ENCODE measurements at places on chromosomes 7 and 10.

- DNase-seq = no peak
Measured at GRCh38 chr10:128029731-128030369, 96.4 kb downstream of the MKI67 start.

DNA sequence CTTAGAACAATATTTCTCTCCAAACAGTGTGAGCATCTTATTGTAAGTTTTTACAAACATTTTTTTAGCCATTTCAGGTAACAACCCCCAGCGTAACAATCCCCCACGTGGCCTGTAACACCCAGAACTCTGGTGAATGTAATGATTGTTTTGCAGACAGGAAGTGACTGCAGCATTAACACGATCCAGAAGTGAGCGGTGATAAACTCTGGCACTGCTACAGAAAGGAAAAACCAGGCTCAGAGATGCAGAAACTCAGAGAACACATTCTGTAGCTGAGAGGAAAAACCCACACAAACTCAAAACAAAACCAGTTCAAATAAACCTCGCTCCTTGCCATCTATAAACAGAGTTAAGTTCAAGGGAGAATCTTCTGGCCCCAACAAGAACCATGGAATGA, 285.7 kb downstream of the FGFR2 start:
- no peak for DNase-seq

GRCh38 chr10:132294561-132295318, 13.0 kb downstream of the STK32C start:
- no peak for DNase-seq

GRCh38 chr10:87931836-87932230, 68.4 kb downstream of the PTEN start:
- no peak for DNase-seq

DNA sequence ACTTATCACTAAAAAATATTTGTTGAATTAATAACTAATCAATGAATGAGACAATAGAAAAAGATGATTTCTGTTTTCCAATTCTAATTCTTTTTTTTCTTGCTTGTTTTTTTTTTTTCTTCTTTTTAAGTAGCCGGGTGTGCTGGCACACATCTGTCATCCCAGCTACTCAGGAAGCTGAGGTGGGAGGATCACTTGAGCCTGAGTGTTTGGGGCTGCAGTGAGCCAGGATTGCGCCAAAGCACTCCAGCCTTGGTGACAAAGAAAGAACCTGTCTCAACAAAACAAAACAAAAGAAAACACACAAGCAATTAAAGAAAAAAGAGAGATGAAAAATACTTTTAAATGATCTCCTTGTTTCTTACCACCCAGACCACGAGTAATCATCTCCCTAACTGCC, 1109.3 kb downstream of the REEP3 start:
- DNase-seq = no peak

DNA sequence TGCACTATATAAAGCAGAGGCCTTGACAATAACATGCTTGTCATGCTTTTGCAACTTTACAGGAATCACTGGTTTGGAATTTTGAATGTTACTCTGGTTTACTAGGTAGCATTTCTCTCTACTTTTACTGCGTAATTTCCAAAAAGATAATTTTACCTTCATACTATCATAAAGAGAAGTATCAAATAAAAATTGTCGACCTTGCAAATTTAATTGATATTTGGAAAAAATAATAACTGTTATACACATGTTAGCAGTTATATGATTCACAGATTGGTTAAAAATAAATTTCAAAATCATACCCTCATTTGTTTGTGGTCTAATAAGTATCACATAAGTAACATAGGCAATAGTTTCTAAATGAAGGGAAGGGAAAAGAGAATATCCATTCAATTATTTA, 228.5 kb upstream of the CACNA2D1 start:
- DNase-seq = no peak

DNA sequence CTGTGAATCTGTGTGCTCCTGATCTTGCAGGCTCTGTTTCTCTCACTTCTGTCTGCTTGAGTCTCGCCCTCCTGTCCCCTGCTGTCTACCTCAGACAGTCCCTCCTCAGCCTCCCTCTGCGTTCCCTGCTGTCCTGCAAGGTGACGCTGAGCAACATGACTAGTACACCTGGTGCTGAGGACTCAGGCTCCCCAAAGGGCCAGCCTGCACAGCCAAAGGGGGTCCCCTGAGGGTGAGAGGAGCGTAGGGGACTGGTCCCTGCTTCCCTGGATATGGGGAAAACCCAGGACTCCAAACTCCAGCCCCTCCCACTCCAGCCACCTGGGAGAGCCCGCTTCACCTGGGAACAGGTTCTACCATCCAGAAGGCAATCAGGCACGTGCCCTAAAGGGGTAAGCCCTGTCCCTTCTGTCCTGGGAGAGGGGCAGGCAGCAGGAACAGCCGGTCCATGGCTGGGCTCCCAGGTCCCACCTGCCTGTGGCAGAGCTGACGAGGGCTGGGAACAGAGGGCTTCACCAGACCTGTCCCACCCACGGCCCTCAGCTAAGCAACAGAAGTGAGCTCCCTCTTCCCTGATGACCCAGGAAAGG, 156.5 kb downstream of the UBE2H start:
- DNase-seq = no peak

GRCh38 chr7:100167912-100168323, 499 bp downstream of the GAL3ST4 start:
- DNase-seq = no peak

GRCh38 chr7:94252971-94253370, 141.7 kb upstream of the COL1A2 start:
- no peak for DNase-seq

DNA sequence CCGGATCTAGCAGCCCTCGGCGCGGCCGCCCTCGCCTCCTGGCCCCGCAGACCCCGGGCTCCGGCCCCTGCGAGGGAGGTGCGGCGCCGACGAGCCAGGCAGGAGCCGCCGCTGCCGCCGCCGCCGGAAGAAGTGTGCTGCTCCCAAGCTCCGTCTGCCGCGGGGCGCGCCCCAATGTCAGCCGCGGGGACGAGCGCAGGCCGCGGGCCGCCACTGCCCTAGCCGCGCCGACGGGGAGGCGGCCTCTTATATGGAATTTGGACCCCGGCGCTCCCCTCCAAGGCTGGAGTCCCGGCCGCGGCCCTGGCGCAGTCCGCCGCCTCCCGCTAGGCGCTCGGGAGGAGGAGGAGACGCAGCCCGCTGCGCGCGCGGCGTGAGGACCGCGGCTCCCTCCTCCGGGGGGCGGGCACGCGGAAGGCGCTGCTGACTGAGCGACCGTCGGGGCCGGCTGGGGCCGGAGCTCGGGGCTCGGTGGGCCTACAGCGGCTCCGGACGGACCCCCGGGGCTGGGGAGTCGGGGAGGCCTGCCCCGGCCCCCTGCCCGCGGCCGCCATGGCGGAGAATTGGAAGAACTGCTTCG, at the start of gene TRIM8:
TRIM8 (plus strand) TSS at position 414 of the 580 bp plus-strand sequence; CDS start at position 553, 139 bp downstream.
- DNase-seq = peak; percentile 79

- no peak for DNase-seq
Measured at GRCh38 chr7:137642031-137642430, 204.7 kb downstream of the DGKI start.

- DNase-seq = no peak
Measured at GRCh38 chr10:109327266-109327665, 596.0 kb downstream of the XPNPEP1 start.

DNA sequence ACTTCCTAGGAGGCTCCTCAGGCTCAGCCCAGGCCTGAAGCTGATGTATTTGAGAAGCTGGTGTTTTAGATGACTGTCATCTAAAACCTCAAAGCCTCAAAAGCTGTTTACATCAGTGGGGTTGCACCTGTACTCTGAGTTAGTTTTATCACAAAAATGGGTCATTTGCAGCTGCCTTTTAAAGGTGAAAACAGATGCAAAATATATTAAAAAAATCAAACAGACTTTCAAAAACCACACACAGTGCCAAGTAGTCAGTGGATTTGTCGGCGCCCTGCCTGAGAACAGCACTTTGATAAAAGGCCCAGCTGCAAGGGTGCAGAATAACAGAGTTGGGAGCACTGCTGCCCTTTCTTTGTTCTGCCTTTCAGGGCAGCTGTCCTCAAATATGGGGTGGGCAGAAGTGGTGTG, 103.0 kb downstream of the VOPP1 start:
- no peak for DNase-seq

- peak; percentile 68 for DNase-seq
Measured at GRCh38 chr7:65216469-65216868, 157.2 kb upstream of the ZNF92 start.

DNA sequence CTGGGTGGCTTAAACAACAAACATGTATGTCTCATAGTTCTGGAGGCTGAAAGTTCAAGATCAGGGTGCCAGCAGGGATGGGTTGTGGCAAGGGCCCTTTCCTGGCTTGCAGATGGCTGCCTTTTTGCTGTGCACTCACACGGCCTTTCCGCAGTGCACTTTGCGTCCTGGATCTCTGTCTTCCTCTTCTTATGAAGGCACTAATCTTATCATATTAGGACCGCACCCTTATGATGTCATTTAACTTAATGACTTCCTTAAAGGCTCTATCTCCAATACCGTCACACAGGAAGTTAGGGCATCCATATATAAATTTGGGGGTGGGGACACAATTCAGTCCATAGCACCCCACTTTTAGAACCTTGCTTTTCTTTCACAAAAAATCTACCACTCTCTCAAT, 255.2 kb downstream of the SNX13 start:
- DNase-seq = no peak

DNA sequence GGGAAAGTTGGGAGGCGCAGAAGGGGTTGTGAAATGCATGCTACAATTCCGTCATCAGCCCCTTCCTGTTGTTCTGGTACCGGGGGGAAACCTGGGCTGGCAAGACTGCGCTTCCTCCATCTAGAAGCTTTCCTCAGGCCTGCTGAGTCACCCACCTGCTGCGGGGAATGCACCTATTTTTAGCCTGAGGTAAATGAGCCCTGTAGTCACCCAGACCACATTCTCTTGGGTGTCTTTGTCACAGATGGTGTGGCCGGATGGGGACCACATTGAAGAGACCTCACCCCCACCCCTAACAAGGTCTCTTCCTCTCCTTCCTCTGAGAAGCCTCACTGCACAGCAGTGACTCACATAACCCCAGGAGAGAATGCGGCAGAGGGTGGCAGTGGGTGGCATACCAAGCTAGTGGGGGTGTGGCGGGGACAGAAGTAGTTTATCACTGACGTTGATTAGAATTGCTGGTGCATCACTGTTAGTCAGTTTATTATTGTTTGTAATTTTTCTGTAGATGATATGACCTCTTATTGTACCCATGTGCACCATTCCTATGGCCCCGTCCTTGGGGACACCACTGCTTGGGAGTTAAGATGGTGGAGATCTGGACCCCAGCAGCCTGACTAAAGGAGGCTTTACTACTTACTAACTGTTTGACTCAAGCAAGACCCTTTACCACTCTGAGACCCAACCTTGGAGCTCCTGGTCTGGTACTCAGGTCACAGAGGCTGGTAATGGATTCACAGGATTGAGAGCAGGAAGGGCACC, 83.0 kb upstream of the DUSP5 start:
- no peak for DNase-seq

GRCh38 chr7:141649137-141649864, 52.7 kb downstream of the DENND11 start:
- no peak for DNase-seq

GRCh38 chr7:47493976-47494911, 87.7 kb downstream of the TNS3 start:
- no peak for DNase-seq

DNA sequence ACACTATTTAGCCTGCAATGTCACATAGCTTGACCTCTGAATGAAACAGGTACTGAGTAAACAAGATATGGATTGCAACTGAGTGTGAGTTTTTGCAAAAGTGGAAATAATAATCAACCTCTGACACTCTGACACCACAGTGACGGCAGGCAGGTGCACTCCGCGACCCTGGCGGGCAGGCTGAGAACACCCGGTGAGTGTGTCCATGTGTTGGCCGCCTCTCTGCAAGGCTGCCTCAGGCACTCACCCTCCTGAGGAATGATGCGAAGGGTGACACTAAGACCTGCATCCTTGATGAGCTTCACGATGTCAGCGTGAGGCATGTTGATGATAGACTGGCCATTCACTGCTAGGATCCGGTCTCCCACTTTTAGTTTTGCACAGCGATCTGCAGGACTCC, 336.2 kb downstream of the PHTF2 start:
- no peak for DNase-seq

- DNase-seq = no peak
Measured at GRCh38 chr7:95537468-95537867, 51.7 kb downstream of the ASB4 start.

DNA sequence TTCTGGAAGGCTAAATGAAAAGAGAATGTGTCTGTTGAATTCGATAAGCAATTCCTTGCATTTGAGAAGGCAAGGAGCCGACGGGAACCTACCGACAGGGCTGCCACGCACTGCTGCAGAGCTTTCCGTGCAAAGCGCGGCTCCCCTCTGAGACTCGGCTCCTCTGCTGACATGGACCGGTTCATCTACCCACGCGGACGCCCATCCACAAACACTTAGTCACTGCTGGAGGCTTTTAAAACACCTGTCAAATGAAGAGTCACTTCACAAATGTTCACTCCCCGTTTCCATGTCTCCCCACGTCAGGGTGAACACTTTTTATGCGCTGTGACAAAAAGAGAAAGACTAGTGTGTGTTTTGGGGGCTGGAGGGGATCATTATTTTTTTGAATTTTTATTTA, 32.0 kb downstream of the AMZ1 start:
- DNase-seq = no peak

DNA sequence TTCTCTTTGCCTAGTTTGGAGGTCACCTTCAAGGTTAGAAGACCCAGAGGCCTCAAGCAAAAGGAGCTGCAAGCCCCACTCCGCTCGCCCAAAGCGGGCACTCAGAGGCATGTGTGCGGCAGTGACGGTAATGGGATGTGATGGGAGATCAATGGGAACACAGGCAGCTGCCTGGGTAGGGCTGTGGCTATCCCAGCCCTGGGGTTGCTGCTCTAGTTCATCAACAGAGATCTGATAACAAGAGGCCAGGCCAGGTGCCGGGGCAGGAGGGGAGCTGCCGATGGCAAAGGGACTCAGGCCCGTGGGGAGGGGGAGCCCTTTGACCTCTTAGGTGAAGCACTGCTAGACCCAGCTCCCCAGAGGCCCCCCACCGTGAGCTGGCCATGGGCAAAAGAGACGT, 52.0 kb upstream of the GNA12 start:
- DNase-seq = no peak

DNA sequence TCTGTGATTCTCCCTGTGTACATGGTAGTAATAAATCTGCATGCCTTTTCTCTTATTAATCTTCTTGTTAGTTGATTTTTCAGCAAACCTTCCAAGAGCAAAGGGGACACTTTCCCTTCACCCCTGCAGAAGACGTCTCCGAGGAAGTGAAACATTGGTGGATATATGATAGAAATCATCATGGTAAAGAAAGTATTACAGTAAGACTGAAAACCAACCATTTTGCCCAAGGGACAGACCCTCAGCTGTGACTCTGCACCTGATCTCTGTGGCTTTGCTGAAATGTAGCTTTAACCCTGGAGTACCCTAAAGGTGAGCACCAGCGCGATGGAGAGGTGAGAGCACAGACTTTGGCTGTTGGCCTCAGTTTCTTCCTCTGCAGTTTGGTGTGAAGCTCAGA, 32.8 kb upstream of the MYO3A start:
- no peak for DNase-seq

DNA sequence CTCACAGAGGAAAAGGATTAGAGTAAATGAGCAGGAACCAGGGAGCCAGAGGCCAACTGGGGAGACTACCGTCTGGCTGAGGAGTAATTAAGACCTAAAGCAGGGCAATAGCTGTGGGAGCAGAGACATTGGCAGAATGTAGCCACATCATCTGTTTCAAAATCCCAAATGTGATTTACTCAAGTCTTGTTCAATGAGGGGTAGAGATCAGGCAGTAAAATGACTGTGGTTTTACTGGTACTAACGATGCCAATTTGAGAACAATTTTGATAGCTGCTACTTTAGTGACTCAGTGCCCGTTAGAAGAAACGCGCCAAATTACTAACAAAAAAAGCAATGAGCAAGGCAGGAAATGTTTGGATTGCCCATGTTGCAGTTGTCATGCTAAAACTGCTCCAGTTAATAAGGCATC, 12.7 kb upstream of the MIOS start:
- no peak for DNase-seq

- DNase-seq = no peak
Measured at GRCh38 chr10:74383642-74384041, 232.6 kb downstream of the ADK start.

Data from left lobe of liver (tissue), 2 donors.